Activated CD4-positive, alpha-beta T cell treated with anti-CD3 and anti-CD28 coated beads, Interleukin-2, amount 50 U/mL, for 4 hours (primary cell): ENCODE measurements at places on chromosomes 2 and 18.

DNA sequence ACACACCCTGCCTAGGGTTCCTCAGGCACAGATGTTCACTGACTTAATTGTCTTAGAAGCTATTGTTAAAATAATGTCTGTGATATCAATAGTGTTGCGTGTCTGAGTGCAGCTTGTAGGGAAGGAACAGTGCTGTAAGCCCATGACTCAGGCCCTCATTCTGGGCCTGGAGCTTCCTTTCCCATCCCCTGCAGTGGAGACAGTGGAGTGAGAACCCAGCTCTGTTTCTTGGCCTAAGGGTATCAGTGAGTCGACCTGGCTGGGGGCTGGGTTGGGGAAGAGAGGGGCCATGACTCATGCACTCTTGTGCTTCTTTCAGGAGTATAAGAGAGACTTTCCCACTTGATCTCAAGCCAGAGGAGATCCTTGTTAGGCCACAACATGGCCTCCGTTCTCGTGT, 106.8 kb downstream of the HRH4 start:
- DNase-seq = no peak

GRCh38 chr2:240479111-240479501, 43.6 kb downstream of the GPC1 start:
- DNase-seq = no peak

GRCh38 chr2:100262555-100263320, 59.6 kb downstream of the LONRF2 start:
- peak; percentile 48 for DNase-seq

DNA sequence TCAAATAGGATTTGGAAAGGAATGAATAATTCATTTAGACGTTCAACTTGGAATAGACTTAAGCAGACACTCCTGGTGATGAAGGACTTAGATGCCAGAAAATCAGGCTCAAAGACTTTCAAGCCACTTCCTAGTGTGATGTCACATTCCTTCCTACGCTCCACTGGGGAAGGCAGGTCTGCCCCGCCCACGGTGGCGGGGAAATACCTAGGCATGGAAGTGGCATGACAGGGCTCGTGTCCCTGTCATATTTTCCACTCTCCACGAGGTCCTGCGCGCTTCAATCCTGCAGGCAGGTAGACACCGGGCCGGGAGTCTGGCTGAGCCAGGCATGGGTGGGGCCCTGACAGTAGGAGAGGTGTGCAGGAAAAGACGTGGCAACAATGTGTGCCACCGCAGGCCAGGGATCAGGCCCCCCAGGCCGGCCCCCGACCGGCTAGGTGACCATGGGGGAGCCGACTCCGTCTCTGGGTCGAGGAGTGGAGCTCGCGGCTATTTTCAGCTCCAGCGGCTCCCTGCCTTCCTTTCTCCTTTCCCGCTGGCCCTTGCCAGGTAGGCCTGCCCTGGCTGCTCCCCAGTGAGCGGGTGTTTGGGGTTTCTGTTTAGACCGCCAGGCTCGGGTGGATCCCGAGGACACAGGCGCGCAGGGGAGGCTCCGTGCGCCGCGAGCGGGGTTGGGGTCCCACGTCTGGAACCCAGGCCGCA, at the start of gene IL1RL2:
TSS of gene IL1RL2 (plus strand) at position 233 of the 705 bp plus-strand sequence. CDS start 845 bp downstream, outside the sequence.
- DNase-seq = no peak

DNA sequence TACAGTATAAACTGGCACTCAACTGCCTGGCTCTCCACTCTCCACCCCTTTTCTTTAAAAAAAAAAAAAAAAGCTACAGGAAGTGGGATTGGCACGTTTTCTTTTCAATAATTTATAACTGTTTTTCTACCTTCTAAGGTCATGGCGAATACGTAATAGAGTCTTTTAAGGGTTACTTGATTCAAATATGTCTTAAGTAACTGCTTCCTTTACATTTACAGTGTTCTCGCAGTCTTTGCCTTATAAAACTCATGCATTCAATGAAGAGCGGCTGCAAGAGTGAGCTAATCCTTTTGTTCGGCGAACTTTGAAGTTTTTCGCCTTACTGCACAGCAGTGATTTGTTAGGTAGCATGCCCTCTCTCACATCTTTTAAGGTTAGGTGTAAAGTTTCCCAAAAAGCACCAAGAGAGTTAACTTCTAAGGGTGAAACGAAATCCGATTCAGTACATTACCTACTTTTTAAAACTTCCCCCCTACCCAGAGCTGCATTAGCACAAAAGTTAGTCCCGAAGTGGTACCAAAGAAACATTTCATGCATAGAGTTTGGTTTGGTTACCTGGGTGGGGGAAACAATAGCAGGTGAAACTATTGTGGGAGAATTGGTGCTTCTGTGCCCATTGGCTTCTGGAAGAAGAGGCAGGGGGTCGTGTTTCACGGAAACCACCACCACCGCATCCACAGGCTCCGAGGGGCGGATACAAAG, 2.0 kb downstream of the KCTD1 start:
- DNase-seq = no peak

DNA sequence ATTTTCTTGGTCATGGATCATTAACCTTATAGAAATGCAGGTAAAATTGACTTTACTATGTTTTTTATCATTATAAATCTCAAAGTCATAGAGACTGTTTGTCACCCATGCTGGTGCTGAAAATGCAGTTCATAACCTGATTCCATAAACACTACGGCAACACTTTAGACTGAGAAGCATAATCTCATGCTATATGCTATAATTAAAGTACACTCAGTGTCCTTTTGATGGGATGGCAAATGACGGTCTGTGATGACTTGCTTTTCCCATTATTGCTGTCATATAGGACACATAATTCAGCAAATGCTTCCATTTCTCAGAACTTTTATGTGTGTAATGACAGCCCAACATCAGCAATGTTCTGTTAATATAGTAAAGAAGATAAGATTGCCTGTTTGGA, 162.9 kb downstream of the CD226 start:
- DNase-seq = no peak

- DNase-seq = no peak
These were observed 290.4 kb upstream of the POU3F3 start for GRCh38 chr2:104563398-104563996.

GRCh38 chr18:63356272-63356896, 10.6 kb downstream of the KDSR start:
- no peak for DNase-seq

- peak; percentile 48 for DNase-seq
These were observed 10.6 kb upstream of the MC5R start for GRCh38 chr18:13813271-13813849.

DNA sequence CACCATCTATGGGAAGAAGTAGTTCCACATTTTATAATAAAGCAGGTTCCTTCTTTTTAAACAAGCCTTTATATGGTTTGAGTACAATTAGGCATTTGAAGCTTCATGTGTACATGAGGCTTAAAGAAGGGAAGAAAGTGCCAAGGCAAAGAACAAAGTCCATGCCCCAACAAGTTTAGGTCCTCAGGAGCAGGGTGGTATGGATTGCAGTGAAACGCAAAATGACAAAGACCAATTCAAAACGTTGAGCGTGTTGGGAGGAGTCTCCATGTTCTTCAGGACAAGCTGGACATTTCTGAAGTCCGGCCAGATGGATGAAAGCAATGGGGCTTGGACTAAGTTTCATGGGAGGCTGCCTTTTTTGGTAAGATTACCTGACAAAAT, 78.8 kb upstream of the FZD5 start:
- DNase-seq = no peak

DNA sequence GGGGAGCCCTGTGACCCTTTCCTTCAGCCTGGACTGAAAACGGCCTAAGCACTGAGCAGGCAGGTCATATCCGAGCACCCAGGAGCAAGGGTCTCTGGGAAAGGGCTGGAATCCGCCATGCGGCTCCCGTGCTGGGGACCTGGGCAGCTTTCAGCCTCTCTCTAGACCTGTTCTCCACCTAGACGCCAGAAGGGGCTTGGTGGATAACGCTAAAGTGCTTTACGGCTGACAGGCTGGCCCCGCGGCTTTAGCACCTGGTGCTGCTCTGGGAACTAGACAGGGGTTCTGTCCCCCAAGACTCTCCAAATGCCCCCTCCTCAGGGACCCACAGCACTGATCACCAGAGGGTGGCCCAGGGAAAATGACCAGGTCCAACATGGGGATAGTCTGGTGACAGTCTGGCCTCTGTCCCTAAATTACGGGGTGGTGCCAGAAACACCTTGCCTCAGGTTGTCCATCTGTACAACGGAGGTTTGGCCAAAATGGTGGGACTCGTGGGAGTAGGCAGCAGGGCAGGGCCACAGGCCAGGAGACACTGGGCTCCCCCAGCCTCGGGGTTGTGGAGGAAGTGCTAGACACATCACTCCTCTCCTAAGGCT, 13.0 kb downstream of the SDC1 start:
- DNase-seq = no peak

DNA sequence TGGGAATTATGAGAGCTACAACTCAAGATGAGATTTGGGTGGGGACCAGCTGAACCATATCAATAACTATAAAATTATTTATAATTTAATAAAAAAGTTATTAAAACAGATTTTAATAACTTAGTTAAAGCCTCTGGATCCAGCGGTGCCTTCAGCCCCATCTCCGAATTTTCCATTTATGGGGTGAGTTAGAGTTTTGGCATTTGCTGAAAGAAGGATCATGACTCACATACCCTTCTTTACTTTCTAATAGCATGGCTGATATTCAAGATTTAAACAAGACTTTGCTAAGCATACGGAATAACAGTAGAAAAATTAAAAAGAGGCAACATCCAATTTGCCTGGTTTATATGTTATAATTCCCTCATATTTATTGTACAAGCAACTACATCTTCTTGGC, 94.5 kb downstream of the RDH14 start:
- no peak for DNase-seq

- DNase-seq = no peak
These were observed 631.5 kb downstream of the NYAP2 start for GRCh38 chr2:226030788-226031646.

GRCh38 chr18:61702007-61702406, 190.8 kb downstream of the RNF152 start:
- no peak for DNase-seq

DNA sequence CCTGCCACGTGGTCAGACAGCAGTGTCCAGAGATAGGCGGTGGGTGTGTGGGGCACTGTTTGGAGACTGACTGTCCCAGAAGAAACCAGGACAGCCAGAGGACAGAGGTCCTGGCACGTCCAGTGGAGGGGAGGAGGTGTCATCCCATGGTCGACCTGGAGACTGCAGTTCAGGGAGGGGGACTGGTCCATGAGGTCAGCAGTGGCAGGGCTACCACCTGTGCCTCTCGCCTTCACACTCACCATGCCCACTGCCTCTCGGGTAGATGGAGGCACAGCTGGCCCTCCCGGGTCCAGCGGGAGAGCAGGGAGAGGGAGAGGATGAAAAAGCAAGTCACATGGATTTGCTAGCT, 53.9 kb downstream of the INHBB start:
- no peak for DNase-seq

DNA sequence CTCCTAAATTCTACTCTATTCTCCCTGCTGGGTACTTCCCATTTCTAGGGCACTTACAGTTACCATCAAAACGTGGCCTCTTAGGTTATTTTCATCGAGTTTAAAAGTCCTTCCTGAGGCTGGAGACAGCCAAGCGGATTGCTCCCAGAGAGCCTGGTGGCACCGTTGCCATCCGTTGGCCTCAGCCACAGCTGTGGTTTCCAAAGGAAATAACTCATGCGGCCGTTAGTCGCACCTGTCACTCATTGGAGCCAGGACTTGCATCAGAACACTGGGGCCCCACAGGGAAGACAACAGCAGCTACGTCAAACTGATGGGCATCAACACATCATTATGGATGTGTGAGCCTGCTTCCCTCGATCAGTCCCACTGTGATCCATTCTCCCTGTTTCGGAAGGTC, 453.4 kb downstream of the BCL11A start:
- DNase-seq = no peak

DNA sequence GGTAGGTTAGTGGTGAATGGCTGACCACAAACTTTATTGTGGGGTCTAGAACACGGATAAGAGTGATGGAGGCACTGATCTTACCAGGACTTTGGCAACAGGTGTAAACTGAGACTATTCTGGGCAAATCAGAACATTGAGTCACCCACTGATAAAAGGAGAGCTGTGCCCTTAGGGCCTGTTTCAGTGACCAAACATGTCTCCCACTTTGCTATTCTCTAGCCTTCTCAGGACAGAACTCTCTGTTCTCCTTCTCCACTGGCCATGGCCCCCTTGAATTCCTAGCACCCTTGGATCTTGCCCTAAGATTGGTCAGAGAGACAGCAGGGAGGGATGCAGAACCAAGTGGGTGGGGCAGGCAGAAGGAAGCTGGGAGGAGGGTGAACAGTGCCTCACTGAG, 18.3 kb downstream of the TRPM8 start:
- DNase-seq = no peak

DNA sequence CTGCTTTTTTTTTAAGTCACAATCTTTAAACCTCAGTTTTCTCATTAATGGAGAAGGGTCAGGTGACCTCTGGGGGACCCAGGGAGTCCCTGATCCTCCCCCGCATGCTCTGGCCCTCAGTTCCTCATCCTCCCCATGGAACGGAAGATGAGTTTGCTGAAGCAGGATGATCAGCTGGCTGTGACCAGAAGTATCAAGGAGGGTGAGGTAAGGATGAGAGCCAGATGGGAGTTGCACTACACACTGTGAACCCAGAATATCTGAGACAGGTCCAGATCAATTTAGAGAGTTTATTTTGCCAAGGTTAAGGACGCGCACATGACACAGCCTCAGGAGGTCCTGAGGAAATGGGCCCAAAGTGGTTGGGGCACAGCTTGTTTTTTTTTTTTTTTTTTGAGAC, 3.8 kb downstream of the CATIP start:
- DNase-seq = no peak

GRCh38 chr18:61975526-61976326, 82.9 kb upstream of the RNF152 start:
- DNase-seq = no peak

- DNase-seq = no peak
These were observed 359.1 kb upstream of the SPRED2 start for GRCh38 chr2:65791404-65791975.

GRCh38 chr18:54204883-54205282, 19.6 kb downstream of the MBD2 start:
- no peak for DNase-seq

- DNase-seq = no peak
These were observed 137.5 kb downstream of the INO80D start for GRCh38 chr2:205948496-205948837.

GRCh38 chr2:207101984-207102383, 63.8 kb downstream of the KLF7 start:
- no peak for DNase-seq

DNA sequence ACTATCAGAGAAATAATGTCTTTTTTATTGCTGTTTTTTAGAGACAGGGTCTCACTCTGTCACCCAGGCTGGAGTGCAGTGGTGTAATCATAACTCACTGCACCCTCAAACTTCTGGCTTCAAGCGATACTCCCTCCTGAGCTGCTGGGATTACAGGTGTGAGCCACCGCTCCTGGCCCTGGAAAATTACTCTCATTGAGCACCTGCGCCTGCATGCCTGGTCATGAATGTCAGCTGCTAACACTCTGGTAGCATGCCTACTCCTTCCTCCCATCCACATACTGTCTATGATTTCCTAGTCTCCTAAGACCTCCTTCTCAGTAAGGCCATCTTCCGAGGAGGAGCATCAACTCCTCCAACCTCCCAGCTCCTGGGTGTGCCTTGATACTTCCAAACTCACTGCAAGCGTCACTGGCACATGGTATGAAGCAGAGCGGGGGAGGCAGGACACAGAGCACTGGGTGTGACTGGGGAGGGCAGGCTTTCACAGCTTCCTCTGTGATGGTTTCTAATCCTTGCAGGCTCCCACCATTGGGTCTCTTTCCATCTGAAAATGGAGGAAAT, 1.6 kb upstream of the MAP2 start:
- DNase-seq = no peak

GRCh38 chr2:112839407-112840067, 3.0 kb upstream of the IL1B start:
- no peak for DNase-seq
